Kidney epithelial cell (primary cell): ENCODE measurements at places on chromosomes 5 and 9. TPM values are rescaled to one million over a fixed set of nuclear protein-coding genes. Genes with fewer than 3 reads are reported as not detected.

DNA sequence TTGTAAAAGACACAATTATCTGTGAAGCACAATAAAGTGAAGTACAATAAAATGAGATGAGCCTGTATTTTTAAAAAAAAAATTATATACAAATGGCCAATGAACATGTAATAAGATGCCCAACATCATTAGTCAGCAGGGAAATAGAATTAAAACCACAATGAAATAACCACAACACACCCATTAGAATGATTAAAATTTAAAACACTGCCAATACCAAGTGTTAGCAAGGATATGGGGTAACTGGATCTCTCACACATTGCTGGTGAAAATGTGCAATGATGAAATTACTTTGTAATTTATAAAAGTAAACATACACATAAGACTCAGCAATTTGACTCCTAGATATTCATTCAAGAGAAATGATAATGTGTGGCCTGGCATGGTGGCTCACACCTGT lies 62.8 kb downstream of the SHOC1 start:
- no peak for DNase-seq

- no peak for DNase-seq
Measured at GRCh38 chr5:16568875-16569580, 47.8 kb downstream of the RETREG1 start.

- DNase-seq = no peak
Measured at GRCh38 chr5:2946315-2946714, 194.8 kb upstream of the IRX2 start.

DNA sequence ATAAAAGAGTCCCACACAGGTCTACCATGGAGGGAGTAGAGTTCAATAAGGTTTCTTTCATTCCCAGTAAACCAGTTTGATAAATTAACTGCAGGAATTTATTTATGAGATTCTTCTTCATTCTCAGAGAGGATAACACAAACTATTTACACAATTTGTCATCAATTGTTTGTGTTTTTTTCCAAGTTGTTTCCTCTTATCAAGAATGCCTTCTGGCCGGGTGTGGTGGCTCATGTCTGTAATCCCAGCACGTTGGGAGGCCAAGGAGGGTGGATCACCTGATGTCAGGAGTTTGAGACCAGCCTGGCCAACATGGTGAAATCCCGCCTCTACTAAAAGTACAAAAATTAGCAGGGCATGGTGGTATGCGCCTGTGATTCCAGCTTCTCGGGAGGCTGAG lies 216.7 kb downstream of the MLLT3 start:
- no peak for DNase-seq

DNA sequence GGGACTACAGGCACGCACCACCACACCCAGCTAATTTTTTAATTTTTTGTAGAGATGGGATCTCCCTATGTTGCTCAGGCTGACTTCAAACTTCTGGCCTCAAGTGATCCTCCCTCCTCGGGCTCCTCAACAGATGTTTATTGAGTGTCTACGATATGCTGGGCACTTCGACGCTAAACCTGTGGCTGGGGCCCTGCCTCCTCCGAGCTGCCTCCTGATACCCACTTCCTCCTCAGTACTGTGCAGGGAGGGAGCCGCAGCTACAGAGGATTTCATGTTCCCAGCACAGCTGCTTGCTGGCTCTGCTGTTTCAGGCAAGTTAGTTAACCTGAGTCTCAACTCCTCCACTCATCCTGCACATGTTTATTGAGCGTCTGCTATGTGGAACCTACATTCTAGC lies 9.6 kb downstream of the AIF1L start:
- no peak for DNase-seq

PCDHGC4 gene
- 0.62 and 1.1 TPM in 2 replicates for total RNA-seq

DMRT3 gene
- 0.25 and 0.34 TPM in 2 replicates for total RNA-seq

DNA sequence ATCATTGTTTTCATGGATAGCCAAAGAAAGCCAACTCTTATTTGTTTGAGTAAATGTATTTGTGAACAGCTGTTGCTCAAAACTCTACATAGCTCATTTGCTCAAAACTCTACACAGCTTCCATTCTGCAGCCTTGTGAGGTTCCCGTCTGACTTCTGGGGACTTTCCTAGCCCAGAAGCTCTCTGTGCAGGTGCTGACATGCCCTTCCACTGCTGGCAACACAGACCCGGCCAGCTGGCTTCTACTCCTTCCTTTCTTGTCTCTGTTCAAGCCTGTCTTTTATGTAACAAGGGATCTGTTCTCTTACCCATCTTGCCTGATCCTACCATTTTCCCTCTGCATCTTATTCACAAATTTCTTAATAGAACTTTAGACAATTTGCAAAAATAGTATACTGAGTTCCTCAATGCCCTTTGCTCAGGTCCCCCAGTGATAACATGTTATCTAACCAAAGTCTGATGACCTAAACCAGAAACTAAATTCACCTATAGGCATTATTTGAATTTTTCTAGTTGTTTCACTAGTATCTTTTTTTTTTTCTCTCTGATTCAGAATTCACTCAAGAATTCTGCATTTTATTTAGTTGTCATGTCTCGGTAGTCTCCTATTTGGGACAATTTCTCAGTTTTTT lies 556.5 kb upstream of the SEMA6A start:
- no peak for DNase-seq

PTGES gene
- 37.9 and 39.5 TPM in 2 replicates for total RNA-seq

DNA sequence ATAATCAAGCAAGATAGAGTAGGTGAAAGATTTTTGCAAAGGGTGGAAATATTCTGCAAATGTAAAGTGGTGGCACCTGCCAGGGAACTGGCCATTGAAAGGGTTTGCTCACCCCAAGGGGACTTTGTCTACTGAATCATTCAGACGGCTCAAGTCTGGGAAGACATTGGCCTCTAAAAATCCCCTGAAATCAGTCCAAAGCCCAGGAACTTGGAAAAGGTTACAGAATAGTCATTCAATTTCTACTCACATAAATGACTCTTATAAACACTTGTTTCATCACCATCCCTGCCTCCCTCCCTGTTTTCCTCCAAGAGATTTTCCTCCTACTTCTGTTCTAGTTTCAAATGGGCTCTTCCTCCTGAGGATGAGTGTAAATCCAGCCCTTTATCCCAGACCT lies 28.5 kb downstream of the ZNF366 start:
- DNase-seq = no peak

DNA sequence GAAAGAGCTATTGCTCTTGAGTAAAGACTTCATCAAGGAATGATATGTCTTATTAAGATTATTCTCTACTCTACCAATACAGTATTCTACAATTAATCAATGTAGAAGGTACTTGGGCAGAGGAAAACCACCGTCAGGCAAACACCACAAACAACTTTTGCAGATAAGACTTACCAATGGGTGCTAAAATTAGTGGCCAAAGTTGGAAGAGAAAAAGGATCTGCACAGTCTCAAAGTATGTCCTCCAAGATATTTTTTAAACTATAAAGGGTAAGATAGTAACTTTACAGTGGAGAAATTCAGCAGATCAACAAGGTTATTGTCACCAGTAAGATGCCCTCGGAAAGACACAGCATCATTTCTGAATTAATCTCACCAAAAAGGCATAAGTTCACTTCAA lies 38.9 kb downstream of the NRG2 start:
- no peak for DNase-seq

GRCh38 chr5:147887026-147887627 lies 8.6 kb downstream of the SCGB3A2 start:
- no peak for DNase-seq

DNA sequence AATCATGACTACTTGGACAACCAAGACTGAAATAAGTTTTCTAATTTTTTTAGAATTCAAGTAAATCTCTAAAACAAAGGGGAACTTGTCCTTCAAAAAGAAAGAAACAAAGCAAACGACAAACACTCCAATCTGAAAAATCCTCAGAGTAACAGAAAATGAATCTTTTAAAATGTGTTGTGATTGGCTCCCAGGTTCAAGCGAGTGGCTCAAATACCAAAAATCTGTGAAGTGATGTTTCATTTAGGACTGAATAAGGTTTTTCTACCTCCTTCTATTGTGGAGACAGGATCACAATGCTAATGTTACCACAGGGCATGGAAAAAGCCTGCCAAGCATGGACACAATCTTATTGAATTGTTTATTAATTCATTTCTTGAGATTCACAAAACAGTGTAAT lies 415.7 kb downstream of the RAB3C start:
- no peak for DNase-seq

- no peak for DNase-seq
Measured at GRCh38 chr5:43039471-43040286, 440 bp downstream of the ANXA2R start.

GRCh38 chr9:74683322-74683721 lies 186.2 kb downstream of the RORB start:
- DNase-seq = no peak

TRIO gene
- total RNA-seq = 174 and 196 TPM in 2 replicates

DNA sequence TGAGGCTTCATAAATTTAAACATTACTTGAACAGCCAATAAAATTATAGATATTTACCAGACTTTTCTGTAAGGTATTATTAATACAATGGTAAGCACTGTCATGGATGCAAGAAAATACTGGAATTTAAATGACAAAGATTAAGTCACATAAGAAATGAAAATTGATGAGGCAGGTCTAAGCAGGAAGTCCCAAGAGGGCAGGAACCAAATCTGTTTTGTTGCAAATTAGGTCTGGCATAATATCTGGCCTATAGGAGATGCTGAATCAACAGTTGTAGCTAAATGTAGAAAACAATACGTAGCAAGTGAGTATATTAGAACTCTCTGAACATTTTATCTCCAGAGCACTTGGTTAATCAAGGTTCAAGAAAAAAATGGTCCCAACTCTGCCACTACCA lies 142.5 kb downstream of the EBF1 start:
- DNase-seq = no peak

SPATA31E1 gene
- total RNA-seq = not detected in 2 replicates

AQP3 gene
- 0.89 and 1.1 TPM in 2 replicates for total RNA-seq

DNA sequence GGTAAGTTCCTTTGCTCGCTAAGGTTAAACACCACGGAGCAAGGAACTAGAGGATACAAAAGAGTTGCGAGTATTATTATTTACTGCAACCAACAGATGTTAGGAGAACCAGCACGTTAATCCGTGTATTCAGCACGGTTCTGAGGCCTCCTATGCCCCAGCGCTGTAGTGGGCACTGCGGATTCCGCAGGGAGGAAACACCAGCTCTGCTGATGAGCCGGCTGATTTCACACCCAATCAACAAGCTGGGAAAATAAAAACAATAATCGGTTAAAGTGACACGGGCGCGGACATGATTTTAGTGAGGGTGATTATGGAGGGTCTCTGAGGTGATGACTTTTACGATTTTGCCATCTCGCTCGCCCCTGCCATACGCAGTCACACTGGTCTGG lies 702 bp upstream of the PRELID2 start:
- DNase-seq = no peak

JAK2 gene
- 7.1 and 9.1 TPM in 2 replicates for total RNA-seq

TCF7 gene
- total RNA-seq = 3.6 and 4.8 TPM in 2 replicates

GRCh38 chr5:150510460-150511263 lies 2.7 kb downstream of the NDST1 start:
- no peak for DNase-seq

OR1J1 gene
- total RNA-seq = not detected in 2 replicates

DNA sequence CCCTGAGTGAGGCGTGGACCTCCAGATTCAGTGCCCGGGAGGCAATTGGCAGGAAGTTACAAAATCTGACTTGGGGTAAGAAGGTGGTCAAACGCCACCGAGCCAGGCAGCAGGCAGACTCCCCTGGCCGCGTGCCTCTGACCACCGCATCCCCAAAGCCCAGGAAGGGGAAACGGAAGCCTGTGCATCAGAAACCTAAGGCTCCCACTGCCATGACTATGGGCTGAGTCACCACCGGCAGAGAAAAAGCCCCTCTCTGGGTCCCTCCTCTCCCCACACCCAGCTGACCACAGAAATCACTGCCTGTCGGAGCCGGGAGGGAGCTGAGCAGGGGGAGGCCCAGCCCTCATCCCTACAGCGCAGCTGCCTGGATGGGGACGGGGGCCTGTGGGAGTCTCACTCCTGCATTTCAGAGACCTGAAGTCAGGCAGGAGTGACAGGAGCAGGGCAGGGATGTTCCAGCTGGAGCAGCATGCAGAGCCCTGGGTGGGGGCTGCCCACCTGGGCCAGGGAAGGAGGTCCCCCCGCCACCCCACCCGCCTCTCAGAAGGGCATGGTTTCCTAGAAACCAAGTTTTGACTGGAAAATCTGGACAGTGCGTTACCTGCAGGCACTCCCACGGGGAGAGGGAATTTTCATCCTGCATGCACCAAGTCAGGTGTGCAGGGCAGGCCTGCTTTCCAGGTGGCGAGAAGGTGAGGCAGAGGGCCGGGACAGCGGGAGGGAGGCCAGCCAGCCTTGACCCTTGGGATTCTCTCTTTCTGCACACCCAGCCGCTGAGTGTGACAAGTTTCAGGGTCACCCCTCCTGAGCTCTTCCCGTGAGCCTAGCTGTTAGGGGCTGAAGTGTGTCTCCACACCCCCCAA lies 68.2 kb downstream of the LRSAM1 start:
- peak; percentile 90 for DNase-seq

- DNase-seq = no peak
Measured at GRCh38 chr9:73081979-73082657, 69.5 kb upstream of the ANXA1 start.

FAM200C gene
- total RNA-seq = 1.9 and 2.8 TPM in 2 replicates

DNA sequence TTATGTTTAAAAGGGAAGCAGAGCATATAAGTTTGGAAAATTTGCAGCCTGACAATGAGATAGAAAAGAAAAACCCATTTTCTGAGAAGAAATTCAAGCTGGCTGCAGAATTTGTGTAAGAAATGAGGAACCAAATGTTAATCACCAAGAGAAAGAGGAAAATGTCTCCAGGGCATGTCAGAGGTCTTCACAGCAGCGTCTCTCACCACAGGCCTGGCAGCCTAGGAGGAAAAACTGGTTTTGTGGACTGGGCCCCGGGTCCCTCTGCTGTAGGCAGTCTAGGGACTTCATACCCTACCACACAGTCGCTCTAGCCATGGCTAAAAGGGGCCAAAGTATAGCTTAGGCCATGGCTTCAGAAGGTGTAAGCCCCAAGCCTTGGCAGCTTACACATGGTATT lies 32.1 kb upstream of the HSD17B4 start:
- DNase-seq = no peak

DNA sequence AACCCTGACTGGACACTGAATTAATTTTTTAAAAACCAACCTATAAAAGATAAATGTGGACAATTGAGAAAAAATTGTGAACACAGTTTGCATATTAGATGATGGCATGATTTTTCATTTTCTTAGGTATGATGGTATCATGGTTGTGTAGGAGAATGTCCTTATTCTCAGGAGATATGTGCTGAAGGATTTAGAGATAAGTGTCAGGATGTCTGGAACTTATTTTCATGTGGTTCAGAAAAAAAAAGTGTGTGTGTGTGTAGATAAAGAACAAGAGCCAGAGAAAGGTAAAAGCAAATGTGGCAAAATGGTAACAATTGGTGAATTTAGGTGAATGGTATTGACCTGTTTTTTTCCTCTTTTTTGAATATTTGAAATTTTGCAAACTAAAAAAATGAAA lies 4.0 kb downstream of the GNPDA1 start:
- DNase-seq = no peak

FST gene
- 0.33 TPM in 1 of 2 replicates, not detected in the other for total RNA-seq
